ENCODE measurements at places on chromosomes 3 and 15.
A peak's percentile ranks its signal among the peaks of the same experiment; 100 is the strongest.

DNA sequence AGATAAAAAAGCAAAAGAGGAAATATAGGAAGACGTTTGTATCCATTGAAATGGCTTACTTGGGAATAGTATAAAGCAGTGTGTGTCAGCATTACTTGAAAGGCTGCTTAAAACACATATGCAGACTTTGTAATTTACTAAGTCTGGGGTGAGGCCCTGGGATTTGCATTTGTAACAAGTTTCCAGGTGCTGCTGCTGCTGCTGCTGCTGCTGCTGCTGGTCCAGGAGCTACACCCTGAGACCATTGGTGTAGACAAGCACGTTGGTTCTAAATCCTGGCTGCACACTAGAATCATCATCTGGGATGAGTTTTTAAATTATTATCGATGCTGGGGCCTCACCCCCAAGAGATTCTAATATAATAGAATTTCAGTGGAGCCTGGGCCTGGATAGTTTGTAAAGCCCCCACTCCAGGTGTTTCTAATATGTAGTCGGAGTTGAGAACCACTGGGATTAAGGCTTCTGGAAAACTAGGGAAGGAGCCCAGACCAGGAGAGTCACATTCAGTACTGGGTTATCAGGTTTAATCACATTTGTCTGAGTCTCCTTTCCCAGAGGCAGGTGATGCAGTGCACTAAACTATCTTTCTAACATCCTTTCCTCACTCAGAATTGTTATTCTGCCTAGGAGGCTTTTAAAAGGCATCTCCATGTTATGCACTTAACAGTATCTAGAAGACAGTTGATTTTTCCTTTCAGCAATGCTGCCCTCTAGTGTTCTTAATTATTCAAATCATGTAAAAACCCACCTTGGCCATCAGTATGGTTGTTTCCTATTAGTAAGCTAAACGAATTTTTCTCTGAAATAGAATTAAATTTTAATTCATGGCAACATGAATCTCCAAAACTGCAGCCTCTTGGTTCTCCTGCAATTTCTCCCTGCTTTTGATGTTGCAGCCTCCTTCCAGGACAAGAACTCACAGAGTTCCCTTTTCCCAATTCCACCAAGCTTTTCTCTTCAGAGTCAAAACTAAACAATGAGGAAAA, 45.4 kb downstream of the SSR3 start:
- DNase-seq = no peak

GRCh38 chr3:194756791-194757325, 71.2 kb downstream of the FAM43A start:
- peak; percentile 78 for DNase-seq

- DNase-seq = no peak
These were observed 4.7 kb downstream of the PLA2G4F start for GRCh38 chr15:42151736-42152135.

GRCh38 chr3:126782536-126782935, 78.5 kb downstream of the CHCHD6 start:
- no peak for DNase-seq

DNA sequence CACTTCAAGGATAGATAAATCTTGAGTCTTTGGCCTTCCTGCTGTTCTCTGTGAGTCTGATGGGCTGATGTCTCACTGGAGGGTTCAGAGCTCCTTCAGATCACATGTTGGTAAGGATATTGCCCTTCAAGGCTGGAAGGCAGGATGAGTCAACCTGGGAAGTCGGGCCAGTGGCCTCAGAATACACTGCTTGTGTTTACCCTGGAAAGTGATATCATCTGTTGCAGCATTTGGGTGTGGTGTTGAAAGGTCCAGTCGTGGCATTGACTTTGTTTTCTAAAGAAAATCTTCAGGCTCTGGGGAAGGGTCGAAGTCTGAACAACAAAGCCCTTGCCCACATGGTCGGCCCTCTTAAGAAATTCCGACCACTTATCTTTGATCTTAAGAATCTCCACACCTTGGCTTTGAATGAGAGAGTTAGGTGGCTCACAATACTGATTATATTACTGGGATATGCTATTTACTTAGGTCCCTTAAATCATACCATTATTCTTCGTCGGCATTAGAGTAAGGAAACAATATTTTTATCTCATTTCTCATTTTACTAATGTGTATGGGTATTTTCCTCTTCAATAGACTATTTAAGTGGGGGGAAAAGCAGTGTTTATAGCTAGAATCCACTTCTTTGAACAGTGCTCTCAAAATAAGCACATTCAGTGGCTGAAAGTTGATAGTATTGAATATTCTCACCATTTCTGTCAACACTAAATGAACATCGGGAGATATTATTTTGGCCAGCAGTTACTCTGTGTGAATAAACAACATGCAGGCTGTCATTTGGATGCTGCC, 303.9 kb upstream of the RASGRP1 start:
- DNase-seq = no peak

DNA sequence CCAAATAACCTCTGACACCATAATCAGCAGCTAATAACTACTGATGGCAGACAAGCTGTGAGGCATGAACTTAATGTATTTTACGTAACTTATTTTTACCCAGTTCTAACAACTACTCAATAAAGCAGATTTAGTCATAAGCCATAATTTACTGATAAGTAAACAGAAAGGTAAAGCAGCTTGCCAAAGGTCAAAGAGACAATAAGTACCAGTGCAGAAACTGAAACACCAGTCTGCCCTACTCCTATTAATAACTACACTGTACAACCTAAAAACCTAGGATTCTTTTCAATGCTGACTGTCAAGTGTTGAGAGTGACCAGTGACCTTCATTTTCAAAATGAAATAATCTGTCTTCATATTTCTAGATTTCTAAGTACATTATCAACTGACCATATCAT, 152.2 kb downstream of the NR2E3 start:
- no peak for DNase-seq

DNA sequence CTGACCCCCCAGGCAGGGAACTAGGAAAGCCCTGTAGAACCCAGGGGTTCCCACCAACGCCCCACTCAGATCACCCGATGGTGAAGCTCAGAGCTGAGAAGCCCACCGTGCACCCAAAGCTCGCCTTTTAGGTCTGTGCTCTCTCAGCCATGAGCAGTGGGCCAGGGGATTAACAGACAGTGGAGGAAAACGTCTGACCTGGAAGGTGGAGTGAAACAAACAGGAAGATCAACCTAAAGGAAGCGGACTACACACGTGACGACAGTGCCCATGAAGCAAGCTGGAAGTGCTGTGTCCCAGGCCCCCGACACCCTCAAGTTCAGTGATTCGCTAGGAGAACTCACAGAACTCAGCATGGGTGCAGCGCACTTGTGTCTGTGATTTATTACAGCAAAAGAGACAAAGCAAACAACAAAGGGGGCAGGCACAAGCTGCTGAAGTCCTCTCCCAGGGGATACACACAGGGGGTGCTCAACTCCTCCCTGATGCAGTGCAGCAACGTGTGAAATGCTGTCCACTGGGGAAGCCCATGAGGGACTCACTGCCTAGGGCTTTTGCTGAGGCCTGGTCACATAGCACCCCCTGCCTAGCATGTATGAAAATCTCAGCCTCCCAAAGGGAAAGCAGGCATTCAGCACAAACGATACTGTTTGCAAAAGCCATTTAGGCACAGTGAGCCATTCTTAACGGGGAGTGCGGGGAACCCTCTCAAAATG, 43.5 kb downstream of the CFAP92 start:
- no peak for DNase-seq

GRCh38 chr3:108001457-108001856, 89.4 kb downstream of the CD47 start:
- DNase-seq = no peak

- DNase-seq = no peak
These were observed 30.1 kb upstream of the RAD18 start for GRCh38 chr3:8993331-8993730.

- DNase-seq = no peak
These were observed 181.6 kb downstream of the MEGF11 start for GRCh38 chr15:66071921-66072295.

DNA sequence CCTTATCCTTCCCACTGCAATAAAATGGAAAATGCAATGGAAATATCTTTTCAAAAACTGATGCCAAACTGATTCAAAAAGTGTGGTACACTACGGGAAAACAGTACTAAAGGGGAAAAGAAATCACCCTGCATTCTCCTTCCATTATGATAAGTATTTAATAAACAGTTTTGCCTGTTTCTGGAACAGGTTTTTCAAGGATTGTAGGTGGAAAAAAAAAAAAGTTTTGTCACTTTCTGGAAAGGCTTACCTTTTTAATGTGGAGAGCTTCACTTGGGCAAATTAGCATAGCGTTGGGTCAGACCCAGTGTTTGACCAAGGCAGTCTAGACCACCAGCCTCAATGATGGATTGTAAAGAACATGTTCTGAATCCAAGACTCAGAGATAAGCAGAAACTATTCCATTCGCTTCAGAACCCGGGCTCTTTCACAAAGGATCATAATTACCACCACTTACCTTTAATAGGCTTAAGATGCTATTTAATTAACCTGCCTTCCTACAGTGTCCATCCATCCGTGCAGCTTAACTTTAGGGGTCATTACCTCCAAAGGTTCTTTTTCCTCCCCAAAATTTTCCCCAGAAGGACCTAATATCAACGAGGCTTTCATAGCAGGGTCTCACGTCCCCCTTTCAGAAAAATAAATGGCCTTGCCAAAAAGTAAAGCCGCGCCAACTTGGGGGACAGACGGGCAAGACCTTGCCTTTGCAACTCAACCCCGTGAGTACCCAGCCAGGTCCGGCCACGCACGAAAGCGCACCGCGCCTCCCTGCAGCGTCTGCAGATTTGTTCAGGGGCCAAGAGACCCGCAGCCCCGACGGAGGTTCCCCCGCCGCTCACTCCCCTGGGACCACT, 1.0 kb downstream of the DCBLD2 start:
- DNase-seq = peak; percentile 51

DNA sequence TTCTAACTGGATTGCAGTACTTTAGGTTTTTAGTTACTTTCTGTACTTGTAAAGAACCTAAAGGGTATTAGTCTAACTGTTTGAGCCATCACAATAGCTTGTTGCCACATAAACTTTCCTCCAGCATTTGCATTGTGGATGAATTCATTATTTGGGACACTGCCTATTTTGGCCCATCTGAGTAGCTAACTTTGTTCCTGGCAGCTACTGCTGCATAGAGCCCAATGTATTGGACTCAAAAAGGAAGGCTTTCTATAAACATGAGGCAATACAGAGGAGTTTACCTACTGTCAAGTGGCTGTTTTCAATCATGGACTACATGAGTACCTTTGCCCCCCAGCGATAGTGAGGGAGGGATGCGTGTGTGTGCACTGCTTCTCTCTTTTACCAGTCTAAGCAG, 1.9 kb downstream of the ROBO2 start:
- DNase-seq = no peak

GRCh38 chr15:28886431-28887338, 911 bp downstream of the APBA2 start:
- DNase-seq = no peak

DNA sequence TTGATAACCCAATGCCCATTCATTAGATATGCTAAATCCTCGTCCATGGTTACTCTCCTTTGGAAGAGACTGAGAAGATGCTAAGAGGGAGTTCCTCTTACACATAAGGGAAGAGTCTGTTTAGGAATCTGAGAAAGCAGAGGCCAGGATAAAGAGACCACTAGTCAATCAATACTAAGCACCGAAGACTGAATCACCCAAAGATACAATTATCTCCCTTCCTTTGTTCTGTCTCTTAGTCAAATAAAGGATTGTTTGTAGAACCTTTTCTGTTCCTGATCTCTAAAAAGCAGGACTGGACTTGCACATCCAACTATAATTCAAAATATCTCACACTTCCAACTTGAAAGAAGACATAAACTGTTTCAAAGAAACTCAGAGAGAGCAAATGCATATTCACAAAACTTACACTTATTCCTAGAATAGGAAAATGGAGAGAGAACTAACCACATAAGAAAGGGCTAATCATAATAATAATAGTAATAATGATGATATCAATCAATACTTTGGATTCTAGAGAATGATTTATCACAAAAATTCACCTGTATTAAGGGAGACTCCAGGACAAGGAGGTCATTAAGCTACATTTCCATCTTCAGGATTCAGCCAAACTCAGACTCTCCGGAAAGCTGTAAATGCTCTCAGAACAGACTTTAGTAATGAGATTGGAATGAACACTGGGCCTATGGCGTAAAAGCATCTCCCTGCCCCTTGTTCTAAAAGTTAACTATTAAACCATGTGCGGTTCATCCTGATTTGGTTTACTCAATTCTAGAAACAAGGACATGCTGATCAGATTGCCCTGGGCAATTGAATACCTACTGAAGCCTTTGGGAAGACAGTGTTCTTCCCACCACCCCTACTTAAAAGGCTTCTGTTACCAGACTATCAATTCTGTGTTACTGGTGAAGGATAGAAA, 401.5 kb downstream of the ZBTB20 start:
- no peak for DNase-seq

GRCh38 chr15:38297623-38298388, 45.2 kb downstream of the SPRED1 start:
- DNase-seq = no peak

All from BE2C (cell line).